ENCODE measurements at places on chromosomes 11 and 22.

DNA sequence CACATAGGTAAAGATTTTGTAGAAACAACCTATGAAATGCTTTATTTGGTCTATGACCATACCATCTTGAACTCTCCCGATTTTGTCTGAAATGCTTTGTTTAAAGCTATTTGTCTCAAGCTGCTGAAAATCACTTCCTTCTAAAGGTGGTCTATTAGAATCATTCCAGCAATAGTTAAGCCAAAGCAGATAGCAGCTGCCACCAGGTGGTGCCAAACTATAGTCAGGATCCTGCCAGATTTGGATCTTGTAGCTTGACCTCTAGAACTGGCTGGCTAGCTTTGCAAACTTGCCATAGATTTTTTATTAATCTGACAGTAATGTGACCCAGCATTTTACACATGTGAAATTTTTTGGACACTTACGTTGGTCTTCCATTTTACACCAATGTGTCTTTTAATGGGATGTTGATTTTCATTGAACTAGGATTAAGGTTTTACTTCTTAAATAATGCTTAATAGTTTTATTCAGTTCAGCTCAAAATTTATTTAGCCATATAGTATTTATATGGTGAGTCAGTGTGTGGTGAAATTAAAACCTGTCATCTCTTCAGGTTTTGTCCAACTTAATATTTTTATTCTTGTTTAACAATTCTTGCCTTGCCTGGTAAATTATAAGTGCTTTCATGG is 19.7 kb downstream of the CTR9 start:
- no peak for DNase-seq

DNA sequence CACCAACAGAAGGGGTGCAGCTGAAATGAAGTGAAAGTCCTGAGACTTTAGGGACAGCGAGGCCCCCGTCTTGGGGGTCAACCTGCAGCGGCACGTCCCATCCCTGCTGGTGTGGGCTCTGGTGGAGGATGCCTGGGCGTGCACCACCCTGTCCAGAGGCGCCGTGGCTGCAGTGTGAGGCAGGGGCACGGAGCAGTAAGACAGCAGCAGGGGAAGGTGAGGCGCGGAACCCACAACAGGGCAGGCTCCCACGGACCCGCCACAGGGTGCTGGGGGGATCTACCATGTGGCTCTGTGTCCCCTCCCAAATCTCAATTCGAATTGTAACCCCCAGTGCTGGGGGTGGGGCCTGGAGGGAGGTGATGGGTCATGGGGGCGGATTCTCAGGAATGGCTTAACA is 158.6 kb downstream of the SHANK2 start:
- peak; percentile 55 for DNase-seq

DNA sequence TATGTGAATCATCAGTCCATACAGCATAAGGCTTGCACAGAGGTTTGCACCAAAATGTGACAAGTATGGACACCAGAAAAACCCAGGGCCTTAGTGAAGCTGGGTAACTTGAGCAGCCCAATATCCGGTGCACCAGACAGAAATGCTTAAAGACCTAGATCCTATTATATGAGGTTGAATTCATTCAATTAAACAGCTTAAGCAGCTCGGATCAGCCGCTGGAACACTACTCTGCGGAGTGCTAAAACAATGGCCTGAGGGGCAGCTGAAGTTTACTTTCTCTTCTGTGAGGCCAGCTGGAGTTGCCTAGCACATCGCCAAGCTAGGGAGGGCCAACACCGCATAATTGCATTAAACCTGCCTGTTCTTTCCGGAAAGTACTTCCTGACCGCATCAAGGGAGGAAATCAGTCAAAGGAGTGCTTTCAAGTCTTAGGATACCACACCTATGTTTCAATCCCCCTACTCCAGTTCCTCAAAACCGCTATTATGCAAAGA is 17.0 kb upstream of the FAM181B start:
- DNase-seq: no peak

DNA sequence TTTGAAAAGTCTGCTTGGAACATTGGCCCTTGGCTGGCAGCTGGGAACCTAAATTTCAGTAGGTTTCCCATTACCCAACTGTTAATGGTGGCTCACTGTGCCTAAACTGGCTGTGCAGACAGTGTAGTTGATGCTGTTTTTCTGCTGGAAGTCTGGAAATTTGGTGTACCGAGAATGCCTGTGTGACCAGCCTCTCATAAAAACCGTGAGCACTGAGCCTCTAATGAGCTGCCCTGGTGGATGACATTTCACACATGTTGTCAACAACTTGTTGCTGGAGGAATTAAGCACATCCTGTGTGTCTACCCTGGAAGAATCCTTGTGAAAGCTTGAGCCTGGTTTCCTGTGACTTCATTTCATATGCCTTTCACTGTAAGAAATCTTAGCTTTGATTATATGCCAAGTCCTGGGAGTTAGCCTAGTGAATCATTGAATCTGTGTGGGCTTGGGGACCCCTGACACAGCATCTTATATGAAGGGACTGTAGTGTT is 131.1 kb downstream of the LDLRAD3 start:
- no peak for DNase-seq

GRCh38 chr11:130650456-130651030 is 202.1 kb downstream of the ADAMTS15 start:
- DNase-seq: no peak

Data from natural killer cell treated with Interleukin-12 subunit alpha and Interleukin-12 subunit beta and Interleukin-15 and Interleukin-18, amount 100 ng/mL, for 72 hours (primary cell).